ENCODE measurements at places on chromosomes 11 and 22.

DNA sequence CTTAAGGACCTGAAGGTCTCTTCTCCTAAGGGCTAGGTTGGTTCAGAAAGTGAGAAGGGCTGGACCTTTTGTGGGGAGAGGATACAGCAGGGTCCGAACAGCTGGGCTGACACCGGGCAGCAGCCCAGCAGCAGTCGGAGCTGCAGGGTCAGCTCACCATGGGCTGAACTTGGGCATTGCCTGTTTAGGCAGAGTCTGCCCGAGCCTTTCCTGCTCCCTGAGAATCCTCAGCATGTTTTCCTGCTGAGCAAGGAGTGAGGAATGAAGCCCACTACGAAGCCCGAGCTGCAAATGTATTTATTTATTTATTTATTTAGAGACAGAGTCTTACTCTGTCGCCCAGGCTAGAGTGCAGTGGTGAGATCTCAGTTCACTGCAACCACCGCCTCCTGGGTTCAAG lies 83.9 kb downstream of the PTPRJ start:
- DNase-seq: no peak

DNA sequence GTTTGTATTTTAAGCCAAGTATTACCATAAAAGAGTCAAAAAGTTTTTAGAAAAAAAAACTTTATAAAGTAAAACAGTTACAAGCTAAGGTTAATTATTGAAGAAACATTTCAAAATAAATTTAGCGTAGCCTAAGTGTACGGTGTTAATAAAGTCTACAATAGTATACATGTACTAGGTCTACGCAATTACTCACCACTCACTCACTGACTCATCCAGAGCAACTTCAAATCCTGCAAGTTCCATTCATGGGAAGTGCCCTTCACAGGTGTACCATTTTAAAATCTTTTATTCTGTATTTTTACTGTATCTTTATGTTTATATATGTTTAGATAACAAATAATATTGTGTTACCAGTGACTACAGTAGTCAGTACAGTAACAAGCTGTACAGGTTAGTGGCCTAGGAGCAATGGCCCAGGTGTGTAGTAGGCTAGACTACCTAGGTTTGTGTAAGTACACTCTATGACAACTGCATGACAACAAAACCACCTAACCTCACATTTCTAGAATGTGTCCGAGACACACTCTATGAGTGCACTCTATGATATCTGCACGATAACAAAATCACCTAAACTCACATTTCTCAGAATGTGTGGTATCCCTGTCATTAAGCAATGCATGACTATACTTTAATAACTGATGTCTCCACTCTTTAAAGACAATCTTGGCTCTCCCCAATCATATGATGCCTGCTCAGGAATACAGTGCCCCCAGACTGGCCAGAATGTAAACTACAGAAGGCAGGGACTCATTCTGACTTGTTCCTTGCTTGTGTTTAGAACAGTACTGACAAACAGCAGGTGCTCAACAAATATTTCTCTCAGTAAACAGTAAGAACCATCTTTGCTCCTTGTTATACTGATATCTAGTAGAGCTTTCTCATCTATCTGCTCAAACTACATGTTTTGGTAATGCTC lies 21.2 kb downstream of the KMT5B start:
- DNase-seq: no peak

DNA sequence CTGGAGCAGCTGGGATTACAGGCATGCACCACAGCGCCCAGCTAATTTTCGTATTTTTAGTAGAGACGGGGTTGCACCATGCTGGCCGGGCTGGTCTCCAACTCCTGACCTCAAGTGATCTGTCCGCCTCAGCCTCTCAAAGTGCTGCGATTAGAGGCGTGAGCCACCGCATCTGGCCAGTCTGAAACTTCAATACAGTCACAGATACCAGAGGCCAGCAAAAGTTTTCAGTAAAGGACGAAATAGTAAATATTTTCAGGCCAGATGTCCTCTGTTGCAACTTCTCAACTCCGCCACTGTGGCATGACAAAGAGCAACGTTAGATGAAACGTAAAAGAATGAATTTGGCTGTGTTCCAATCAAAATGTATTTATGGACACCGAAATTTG lies 403.6 kb downstream of the MN1 start:
- no peak for DNase-seq

GRCh38 chr11:120198403-120198786 lies 12.4 kb upstream of the OAF start:
- no peak for DNase-seq

GRCh38 chr11:64712430-64713015 lies 10.5 kb downstream of the NRXN2 start:
- DNase-seq: no peak

- no peak for DNase-seq
These were observed 15.1 kb downstream of the PI4KA start for GRCh38 chr22:20843501-20843900.

GRCh38 chr22:19517919-19518611 lies 6.1 kb downstream of the CLDN5 start:
- no peak for DNase-seq

GRCh38 chr22:17684245-17684644 lies 45.7 kb downstream of the BCL2L13 start:
- no peak for DNase-seq

GRCh38 chr22:48750282-48750681 lies 1077.4 kb downstream of the BRD1 start:
- peak; percentile 6 for DNase-seq

GRCh38 chr11:35404388-35404775 lies 15.0 kb downstream of the SLC1A2 start:
- no peak for DNase-seq

DNA sequence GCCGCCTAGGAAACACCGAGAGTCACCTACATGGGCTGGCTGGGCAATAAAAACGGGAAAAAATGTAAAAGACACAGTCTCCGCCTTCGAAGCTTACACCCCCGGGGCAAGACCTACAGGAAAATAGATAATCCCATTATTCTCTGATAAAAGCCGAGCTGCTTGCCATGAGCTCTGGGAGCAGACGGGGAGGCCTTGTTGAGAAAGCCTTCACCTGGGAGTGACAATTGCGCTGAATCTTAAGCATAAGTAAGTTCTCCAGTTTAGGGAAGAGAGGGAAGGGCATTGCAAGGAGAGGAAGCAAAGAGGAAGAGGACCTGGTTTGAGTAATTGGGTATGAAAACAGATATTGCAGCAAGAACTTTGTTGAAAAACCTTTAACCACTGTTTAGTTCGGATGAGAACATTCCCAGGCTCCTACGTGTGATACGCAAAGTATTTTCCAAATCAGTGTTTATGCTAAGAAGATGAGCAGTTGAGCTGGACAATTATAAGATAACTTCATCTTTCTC lies 813 bp upstream of the BTBD10 start:
- DNase-seq: no peak

DNA sequence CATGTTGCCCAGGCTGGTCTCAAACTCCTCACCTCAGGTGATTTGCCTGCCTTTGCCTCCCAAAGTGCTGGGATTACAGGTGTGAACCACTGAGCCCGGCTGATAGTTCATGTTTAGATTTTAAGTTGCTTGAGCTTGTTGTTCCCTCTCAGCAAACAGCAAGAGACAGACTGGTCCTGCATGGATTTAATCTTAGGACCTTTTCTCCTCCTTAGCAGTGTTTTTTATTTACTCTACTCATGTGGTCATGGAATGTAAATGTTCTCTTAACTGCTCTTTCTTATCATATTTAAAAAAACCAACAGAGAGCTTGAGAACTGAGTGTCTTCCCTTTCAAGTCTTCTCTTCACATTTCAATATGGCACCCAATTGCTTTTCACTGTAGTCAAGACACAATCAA lies 22.7 kb upstream of the PRDM10 start:
- no peak for DNase-seq

GRCh38 chr11:74474316-74474715 lies 7.0 kb upstream of the KCNE3 start:
- DNase-seq: no peak

- no peak for DNase-seq
These were observed 119.0 kb downstream of the SLC17A6 start for GRCh38 chr11:22456993-22457762.

- DNase-seq: no peak
These were observed 9.5 kb downstream of the JAML start for GRCh38 chr11:118215262-118215661.

- no peak for DNase-seq
These were observed 13.9 kb downstream of the DUSP8 start for GRCh38 chr11:1557904-1558774.

DNA sequence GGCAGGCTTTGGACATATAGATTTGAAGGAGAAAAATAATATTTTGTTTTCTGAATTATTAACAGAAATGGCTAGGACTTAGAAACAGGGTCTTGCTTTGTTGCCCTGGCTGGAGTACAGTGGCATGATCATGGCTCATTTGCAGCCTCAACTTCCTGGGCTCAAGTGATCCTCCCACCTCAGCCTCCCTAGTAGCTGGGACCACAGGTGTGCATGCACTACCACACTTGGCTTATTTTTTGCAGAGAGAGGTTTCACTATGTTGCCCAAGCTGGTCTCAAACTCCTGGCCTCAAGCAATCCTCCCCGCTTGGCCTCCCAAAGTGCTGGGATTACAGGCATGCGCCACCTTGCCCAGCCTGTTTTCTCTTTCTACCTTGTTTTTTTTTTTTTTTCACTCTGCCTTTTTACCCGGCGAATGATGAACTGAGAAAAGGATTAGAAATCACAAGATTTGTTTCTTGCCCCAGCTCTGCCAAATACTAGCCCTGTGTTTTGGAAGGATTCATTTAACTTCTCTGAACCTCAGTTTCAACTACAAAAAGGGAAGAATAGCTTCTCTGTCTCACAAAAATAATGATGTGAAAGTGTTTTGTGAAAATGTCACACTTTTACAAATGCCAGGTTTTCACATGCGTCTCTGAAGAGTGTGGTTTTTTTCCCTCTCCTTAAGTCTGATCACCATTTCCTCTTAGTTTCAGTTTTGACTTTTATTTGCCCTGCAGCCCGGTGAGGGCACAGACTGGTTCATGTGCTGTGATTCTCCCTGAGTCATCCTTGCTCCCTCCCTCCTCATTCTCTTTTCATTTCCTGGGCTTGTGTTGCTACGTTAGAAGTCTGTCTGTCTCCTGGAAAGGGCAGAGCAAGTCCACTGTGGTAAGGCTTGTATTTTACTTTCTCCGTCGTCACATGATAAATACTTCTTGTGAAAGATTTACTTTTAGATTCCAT lies 67.7 kb downstream of the BCL2L13 start:
- peak; percentile 45 for DNase-seq

GRCh38 chr11:133619973-133620372 lies 87.7 kb upstream of the OPCML start:
- no peak for DNase-seq

DNA sequence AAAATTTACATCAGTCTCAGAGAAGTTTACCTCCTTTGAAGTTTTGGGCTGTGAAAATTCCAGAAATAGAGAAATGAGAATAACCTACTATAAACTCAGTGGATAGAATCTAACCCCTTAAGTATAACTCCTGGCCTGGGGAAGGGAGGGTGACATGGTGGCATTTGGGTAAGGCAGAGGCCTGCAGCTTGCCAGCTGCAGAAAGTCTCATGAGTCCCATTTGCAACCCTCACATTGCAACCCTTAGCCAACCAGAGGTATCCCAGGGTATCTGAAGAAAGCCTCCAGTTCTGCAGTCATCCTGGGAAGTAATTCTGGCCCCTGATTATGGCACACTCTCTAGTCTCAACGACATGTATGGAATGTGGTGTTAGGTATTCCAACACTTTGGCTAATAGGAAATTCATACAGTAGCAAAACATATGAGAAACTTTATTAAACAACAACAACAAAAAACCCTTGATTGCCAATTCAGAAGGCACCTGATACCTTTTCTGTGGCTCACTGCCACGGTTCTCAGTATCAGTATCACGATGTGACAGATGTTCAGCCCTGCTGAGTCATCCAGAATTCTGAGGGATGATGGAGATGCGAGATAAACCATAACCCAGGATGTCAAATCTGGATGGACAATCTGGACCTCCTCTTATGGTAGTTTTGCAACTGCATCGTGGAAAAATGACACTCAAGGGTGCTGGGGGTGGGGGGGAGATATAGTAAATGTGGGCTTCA lies 743.4 kb downstream of the NELL1 start:
- DNase-seq: no peak

DNA sequence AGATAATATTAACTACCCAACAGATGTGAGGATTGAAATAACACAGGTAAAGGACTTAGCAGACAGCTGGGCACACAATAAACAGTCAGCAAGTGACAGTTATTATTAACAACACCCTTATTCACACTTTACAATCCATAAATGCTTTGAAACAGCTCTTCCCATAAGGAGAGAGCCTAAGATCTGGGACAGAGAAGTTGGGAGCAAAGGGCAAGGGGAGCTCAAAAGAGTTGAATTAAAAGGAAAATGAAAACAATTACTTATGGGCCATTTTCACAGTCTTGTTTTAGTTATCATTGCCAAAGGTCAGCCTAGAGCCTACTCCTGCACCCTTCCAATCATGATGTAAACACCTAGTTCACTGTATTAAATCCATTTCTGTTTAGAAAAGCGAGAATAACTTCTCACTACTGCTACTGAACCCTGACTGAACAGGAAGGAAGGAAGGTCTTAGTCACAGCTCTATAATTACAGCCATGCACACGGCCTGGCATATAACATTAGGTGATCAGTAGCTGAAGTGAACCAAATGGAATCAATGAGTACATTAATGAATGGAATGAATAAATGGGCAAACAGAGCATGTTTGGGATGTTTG lies 111.3 kb downstream of the PLEKHA7 start:
- DNase-seq: no peak

GRCh38 chr11:31996159-31996881 lies 94.6 kb upstream of the RCN1 start:
- no peak for DNase-seq

GRCh38 chr11:60377401-60378136 lies 763 bp upstream of the MS4A7 start:
- DNase-seq: no peak

- DNase-seq: peak; percentile 56
These were observed 32.2 kb downstream of the CYTH4 start for GRCh38 chr22:37314315-37315074.

DNA sequence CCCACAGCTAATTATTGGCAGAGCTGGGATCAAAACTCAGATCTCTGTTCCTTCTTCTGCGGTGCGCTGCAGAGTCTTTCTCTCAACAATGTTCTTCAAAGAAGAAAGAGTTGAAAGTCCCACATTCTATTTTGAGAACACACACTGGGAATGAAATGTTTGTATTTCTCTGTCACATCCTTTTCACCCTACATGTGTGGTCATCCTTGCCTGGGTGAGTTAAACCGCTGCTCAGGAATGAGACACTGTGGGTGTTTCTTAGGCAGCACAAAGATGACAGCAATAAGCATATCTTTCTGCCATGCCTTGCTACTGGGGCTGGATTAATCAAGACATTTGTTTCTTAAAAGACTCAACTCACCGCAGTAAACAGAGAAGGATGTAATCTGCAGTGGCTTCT lies 222.6 kb downstream of the LARGE1 start:
- no peak for DNase-seq

- DNase-seq: no peak
These were observed 75.8 kb upstream of the SESN3 start for GRCh38 chr11:95306801-95307200.
